ENCODE measurements at places on chromosomes 4 and X.

DNA sequence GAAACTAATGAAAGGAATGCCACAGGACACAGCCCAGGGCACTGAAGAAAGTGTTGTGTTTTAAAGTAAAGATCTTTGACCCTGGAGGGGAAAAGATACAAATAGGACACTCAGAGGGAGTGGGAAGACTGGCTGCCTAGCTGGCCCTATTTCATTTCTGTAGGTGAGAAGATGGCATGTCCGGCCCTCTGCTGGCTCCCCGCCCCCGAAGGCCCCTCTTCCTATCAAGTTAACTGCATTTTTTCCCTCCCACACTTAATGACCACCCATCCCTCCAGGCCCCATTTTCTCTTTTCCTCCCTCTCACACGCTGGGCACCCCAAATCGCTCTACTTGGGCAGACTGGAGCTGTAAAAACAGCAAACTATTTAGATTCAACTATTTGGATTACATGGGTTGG, 5.5 kb upstream of the TRIM75 start:
- DNase-seq, result no peak

- no peak for DNase-seq
Observed at GRCh38 chrX:19647731-19648588, 132.7 kb upstream of the MAP3K15 start.

- no peak for DNase-seq
Observed at GRCh38 chr4:65510976-65511375, 159.3 kb downstream of the EPHA5 start.

DNA sequence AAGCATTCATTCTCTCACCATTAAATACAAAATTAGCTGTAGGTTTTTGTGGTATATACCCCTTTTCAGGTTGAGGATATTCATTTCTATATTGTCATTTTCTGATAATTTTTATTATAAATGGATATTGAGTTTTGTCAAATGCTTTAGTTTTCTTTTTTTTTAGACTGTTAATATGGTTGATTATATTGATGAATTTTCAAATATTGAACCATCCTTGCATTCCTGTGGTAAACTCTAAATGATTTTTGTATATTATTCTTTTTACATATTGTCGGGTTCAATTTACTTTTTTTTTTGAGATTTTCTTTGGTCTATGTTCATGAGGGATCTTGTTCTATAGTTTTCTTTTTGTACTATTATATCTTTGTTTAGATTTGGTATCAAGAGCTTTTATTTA, 165.1 kb downstream of the GPAT3 start:
- DNase-seq, result no peak

- no peak for DNase-seq
Observed at GRCh38 chr4:8205749-8206611, 6.9 kb downstream of the SH3TC1 start.

GRCh38 chr4:154415313-154415712, 76.3 kb downstream of the DCHS2 start:
- no peak for DNase-seq

DNA sequence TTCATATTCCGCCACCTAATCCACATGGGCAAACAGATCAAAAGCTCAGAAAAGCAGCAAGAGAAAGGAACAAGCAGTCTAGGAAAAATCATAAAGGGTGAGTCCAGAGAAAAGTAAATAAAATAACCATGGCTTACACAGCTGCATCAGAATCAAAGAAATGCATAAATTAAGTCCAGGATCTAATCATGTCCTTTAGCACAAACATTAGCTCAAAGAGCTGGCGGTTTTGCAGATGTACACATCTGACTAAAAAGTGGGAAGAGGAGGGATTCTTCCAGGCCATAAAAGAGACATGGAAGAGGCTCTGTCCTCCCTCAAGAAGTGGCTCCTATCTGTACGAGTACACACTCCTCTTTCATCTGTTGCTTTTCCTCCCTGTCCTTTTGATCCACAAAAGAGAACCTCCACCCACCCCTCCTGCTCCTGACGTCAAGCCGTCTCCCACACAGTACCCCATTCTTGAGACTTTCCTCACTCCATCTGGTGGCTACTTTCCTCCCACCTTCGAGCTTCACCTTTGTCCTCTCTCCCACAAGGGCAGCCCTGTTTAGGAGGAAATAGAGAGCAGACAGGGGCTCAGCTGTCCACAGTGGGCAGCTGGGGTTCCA, 92.5 kb downstream of the RASL11B start:
- DNase-seq, result no peak

GRCh38 chr4:528296-528695, 29.3 kb downstream of the PIGG start:
- DNase-seq, result no peak

DNA sequence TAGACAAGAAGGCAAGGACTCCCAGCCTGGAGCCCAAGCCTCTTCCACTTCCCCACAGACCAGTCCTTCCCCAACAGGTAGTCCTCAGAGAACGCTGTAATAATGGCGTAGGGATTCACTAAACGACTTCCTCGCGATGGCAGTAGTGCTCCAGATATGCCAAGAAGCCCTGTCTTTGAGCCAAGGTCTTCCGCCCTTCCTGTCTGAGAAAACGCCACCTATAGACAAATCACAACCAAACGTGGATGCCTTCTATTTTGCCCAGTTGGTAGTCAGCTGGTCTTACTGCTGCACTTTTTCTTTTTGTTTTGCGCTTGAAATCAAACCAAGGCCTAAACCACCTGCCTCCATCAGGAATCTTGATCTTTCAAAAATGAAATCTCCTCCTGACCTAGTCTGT, 203.3 kb downstream of the OR13H1 start:
- DNase-seq, result peak; percentile 21

DNA sequence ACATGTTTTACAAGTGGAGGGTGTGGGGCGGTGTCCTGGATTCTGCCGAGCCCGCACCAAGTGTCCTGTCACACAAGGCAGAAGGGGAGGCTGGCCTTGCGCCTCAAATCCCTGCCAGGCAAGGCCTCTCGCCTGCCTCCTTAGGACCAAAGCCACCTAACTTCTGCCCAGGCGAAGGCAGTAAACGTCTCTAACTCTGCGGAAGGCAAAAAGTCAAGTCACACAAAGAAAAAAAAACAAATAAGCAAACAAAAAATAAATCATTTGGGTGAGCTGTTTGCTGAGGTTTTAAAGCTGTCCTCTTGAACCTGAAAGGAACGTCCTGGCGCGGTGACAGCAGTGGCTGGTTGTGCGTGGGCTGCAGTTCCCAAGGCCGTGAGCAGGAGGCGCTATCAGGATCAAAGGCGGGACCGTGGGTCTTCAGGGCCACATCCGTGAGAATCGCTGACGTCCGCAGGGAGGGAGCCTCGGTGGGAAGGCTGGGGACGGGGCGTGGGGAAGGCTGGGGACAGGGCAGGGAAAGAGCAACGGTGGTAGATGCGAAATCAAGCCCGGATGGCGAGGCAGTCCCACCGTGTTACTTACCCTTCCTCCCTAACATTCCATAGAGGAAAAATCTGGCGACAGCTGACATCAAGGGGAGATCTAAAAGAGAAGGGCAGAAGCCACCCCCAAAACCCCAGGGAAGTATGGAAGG, 99.1 kb downstream of the TRAPPC11 start:
- no peak for DNase-seq

- DNase-seq, result no peak
Observed at GRCh38 chr4:6633091-6633906, 7.2 kb upstream of the MRFAP1 start.

DNA sequence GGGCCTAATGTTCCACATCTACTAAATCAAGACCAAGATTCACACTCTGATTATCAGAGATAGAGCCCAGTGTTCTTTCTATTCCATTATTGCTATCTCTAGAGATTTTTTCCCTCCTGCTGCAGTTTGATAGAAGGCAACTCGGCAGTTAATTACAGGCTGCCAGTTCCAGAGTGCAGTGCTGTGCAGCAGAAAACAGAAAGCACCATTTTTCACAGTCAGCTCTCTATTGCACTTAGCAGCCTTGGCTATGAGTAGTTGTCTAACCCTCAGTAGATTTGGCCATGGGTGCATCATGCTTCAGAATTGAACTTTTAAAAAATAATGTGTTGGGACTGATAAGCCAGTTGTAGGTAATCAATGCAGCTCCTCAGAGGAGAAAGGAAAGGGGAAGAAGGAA, 295.3 kb downstream of the MID1IP1 start:
- no peak for DNase-seq

- no peak for DNase-seq
Observed at GRCh38 chr4:137599734-137600133, 67.4 kb upstream of the PCDH18 start.

- DNase-seq, result no peak
Observed at GRCh38 chrX:48617542-48618340, 20.4 kb downstream of the WDR13 start.

DNA sequence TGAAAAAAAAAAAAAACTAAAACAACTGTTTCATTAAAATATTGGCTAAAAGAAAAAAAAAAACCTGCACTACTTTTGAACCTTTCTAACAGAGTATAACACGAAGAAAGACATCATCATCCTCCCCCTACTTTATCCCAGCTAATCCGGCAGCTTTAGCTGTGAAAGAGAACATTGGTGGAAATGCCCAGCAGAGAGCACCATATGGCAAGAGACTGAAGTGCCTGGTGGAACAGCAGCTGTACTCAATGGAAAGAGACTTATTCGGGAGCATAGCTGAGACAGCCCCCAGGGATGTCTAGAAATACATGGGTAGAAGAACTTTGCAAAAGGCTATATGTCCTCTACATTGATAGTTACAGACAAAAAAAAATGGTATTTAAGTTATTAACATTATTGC, 30.3 kb downstream of the STPG2 start:
- no peak for DNase-seq

GRCh38 chr4:111537165-111537564, 608.1 kb upstream of the FAM241A start:
- DNase-seq, result no peak

DNA sequence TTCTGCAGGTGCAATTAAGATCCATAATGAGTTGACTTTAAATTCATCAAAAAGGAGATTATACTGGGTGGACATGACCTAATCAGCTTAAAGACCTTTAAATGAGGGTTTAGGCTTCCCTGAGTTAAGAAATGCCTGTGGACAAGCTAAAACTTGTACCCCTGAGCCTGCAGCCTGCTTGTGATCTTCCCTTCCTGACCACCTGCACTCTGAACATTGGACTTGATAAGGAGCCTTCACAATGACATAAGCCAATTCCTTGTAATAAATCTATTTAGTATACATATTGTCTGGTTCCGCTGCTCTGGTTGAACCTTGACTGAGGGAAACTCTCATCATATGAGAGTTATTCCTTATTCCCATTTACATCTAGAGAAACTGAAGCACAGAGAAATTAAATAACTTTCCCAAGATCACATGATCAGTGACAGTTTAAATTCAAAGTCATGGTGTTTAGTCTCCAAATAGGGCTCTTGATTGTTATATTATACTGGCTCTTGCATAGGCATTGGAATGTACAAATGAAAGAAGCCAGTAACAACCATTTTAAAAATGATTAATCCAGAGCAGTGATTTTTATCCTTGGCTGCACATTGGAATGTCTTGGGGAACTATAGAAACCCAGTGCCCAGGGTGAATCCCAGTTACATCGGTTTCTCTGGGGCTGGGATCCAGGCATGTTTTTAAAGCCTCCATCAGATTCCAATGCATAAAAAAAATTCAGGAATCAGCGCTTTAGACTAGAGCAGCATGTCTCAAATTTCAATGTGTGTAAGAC, 136.1 kb downstream of the MSL3 start:
- no peak for DNase-seq

DNA sequence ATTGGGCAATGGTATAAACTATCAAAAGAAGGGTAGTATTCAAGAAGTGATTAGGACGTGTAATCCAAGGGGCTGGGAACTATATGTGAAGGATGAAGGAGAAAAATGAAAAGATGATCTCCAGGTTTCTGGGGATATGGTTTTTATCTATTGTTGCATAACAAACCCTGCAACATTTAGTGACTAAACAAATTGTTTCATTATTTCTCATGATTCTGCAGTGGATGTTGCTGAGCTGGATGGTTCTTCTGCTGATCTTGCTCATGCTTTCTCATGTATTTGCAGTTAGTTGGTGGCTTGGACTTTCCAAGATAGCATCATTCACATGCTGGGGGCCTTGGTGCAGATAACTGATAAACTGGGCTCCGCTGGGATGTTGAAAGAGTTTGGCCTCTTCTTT, 29.1 kb downstream of the PHOX2B start:
- no peak for DNase-seq

DNA sequence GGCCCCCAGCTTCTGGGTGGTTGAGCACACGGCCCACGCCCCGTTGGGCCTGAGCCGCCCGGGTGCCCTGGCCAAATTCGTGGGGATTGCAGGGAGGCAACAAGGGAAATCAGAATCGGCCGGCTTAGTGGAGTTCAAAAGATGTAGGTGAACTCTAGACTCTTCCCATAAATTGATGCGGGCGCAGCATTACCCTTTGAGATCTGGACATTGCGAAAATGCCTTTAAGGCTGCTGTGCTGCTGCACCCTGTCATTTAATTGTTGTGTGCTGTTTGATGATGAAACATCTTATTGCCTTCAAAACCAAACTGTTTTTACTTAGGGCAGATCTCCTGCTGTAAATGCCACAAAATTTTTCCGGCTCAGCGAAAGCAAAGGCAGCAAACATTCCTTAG, 409 bp upstream of the MPP1 start:
- no peak for DNase-seq

- DNase-seq, result no peak
Observed at GRCh38 chr4:125115941-125116340, 198.8 kb upstream of the FAT4 start.

DNA sequence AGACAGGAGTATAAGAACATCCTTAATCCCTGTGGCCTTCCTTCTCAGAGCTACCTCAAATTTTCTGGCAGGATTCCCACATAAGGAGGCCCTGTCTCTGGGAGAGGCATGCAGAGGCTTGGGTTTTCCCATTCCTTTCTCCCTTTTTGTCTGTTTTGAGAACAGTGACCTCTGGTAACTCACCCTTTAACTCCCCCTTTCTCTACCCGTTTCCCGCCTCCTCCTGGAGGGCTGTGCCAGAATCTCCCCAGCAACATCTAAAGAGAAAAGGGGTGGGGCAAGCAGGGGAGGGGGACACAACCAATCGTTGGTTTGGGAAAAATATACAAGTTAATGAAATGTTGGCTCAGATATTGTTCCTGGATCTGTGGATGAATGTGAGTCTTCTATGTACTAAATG, 303.7 kb upstream of the IRS4 start:
- no peak for DNase-seq

Measured in GM13976 (cell line).